ENCODE measurements at places on chromosomes 11 and 22.

GRCh38 chr11:86459002-86459385, 84.3 kb downstream of the CCDC81 start:
- no peak for DNase-seq

DNA sequence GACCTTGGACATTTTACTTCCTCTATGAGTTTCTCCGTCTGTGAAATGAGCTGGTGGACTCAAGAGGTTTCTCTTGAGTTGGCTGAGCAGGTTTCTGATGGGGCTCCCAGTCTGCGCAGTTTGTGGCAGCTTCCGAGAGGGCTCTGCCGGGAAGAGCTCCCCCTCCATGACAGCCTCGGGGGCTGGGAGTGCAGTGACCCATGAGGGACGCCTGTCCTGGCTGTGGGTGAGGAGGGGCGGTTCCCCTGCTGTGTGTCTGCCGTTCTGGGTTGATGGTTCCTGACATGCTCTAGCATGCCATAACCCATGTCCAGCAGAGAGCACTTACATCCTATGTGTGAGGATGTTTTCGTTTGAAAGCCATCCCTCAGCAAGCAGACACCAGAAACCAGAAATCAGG, 14.8 kb downstream of the CSF2RB start:
- no peak for DNase-seq

GRCh38 chr11:32290783-32291182, 144.6 kb downstream of the WT1 start:
- no peak for DNase-seq

- no peak for DNase-seq
Measured at GRCh38 chr22:36027935-36028645, 534 bp downstream of the RBFOX2 start.

GRCh38 chr22:42811459-42811858, 45.6 kb downstream of the ARFGAP3 start:
- DNase-seq: no peak

GRCh38 chr11:12066056-12066798, 44.2 kb upstream of the MICAL2 start:
- no peak for DNase-seq

DNA sequence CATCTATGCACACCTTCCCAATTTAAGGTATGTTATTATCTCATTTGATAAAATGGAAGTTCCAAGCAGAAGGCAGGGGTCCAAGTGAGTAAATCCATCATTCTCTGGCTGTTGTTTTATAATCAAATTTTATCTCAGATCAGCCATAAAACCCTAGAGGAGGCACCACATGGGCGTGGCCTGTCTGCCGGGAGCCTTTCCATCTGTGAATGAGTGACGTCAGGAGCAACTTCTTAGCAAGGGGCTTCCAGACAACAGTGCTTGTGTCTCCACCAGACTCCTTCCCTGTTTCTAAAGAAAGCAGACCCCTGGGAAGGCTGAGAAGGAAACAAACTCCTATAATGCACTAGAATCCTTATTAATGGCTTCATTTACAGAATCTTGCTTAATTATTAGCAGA, 13.5 kb downstream of the SEZ6L start:
- DNase-seq: no peak

- DNase-seq: no peak
Measured at GRCh38 chr22:22143448-22143847, 101.1 kb upstream of the VPREB1 start.

DNA sequence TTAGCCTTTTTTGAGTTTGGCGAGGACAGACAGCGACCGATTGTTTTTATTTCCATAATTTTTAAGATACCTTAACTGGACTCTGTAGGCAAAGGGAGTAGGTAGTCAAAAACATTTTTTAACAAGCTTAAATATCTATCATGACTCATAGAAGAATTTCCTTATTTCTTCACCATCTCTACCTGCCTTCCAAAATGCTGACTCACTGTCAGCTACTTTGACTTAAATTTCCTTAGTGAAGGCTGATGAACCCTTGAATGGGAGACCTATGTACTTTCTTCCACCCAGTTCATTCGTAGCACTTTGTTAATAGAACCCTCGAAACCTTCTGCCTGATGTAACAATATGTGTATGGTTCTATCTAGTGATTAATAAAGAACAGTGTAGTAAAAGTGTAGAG, 1.1 kb upstream of the MTMR2 start:
- DNase-seq: no peak

GRCh38 chr11:101915791-101916291, 481 bp downstream of the ANGPTL5 start:
- no peak for DNase-seq

DNA sequence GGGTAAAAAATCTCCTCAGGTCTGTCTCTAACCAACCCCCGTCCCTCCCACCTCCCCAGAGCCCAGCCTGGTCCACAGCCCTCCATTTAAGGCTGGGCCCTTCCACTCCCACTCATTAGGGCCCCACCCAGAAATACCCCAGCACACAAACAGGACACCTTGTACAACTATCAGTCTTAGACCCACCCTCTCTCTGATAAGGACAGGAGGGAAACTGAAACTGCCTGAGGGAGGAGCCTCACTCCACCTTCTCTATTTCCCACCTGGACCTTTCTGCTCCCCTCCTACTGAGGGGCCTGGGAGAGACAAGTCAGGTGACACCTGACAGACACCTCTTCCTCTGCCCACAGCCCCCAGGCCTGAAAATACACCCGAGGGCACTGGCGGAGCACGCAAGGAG, 90.2 kb downstream of the PLEKHA7 start:
- no peak for DNase-seq

All from CD4-positive, alpha-beta T cell (primary cell).